ENCODE measurements at places on chromosomes 6 and 20.
A peak's percentile ranks its signal among the peaks of the same experiment; 100 is the strongest.

- DNase-seq, result no peak
These were observed 22.2 kb downstream of the AHI1 start for GRCh38 chr6:135475292-135475886.

DNA sequence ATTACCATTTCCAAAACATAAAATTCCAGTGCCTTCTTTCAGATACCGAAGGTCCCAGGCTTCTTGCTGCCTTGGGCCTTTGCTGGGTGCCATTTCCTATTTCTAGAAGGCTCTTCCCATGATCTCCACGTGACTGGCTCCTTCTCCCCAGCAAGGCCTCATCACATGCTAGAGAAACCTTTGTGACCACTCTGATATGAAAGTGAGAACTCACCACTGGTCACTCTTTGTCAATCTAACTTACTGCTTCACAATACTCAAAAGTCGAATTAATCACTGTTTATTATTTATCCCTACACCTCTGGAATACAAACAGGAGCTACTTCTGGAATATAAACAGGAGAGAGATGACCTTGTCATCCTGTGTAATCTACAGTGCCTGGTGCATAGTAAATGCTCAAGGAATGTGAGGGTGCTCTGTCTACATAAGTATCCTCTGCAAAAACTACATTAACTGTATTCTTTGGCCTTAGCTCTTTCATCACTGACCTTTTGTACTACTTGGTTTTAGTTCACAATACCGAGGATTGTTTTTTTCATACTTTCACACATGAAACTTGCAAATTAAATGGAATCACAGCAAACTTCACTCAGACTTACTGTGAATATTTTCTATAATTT is 1.6 kb downstream of the STX7 start:
- DNase-seq, result peak; percentile 75

DNA sequence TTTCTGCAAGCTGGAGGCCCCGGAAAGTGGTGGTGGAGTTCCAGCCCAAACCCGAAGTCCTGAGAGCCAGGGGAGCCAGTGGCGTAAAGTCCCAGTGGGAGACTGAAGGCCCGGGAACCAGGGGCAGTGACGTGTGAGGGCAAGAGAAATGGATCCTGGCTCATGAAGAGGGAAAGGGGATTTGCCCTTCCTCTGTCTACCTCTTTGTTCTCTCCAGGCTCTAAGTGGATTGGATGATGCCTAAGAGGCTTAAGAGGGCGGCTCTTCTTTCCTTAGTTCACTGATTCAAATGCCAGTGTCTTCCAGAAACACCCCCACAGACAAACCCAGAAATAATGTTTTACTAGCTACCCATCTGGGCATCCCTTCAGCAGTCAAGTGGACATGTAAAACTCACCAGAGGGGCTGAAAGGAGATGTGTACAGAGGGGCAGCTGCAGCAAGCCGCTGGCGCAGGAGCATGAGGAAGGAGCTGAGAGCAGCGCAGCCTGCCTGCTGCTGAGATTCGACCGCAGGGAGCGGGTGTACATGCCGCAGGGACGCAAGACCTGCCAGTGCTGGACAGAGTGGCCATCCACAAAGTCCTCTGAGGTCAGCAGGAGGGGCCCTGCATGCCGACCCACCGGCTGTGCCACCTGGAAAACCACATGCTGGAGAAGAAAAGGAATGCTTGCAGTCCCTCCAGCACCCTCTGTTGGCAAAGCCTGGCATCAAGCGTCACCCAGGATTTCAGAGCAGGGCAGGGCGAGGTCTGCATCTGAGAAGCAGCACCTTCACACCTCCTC is 29.5 kb downstream of the CDYL start:
- DNase-seq, result peak; percentile 58

DNA sequence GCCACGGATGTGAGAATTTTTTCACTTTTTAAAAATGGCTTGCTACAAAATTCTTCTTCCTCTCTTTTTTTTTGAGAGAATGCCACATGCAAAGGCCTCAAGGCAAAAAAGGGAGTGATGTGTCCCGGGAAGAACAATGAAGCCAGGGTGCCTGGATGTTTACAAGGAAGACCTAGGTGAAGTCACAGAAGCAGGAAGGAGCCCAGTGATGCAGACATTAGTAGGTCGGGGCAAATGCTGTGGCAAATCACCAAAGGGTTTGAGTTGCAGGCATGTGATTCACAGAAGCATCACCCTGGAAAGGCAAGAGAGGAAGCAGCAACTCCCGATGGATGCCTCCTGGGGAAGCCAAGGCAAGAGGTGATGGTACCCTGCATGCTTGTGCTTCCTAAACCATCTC is 46.8 kb downstream of the FARS2 start:
- no peak for DNase-seq

- no peak for DNase-seq
These were observed 50.8 kb downstream of the GRM4 start for GRCh38 chr6:34095136-34095505.

- peak; percentile 68 for DNase-seq
These were observed 36.4 kb downstream of the PSMG4 start for GRCh38 chr6:3294921-3295871.

- peak; percentile 80 for DNase-seq
These were observed 46.8 kb downstream of the CD24 start for GRCh38 chr6:106927531-106928398.

GRCh38 chr6:4941782-4942672 is 61.8 kb downstream of the RPP40 start:
- DNase-seq, result no peak

- DNase-seq, result no peak
These were observed 58.8 kb downstream of the SAMD5 start for GRCh38 chr6:147567141-147567805.

DNA sequence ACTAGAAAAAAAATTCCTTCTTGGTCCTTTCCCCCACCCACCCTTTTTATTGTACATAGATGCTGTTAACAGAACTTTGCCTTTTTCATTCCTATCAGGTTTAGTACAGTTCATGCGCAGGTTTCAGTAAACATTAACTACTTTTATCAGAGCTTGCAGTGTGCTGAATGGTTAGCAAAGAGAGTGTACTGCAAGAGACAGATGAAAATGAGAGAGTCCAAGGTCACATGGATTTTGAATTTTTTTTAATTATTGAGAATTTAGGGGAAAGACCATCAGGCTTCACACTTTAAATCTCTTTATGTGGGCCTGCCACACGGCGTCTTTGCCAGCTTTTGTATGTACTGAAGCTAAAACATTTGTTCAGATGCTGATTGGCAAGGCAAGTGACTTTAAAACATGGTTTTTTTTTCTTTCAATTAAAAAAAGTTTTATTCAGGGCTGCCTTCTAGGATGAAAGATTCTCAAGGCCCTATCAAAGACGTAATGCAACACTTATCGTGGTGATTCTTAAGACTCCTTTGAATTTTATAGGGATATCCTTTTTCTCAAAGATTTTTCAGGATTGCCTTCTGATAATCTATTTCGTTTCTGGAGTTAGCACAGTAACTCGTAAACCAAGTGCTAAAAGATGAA is 32.2 kb downstream of the RREB1 start:
- DNase-seq, result peak; percentile 88

- DNase-seq, result no peak
These were observed 217.1 kb upstream of the THEMIS start for GRCh38 chr6:128117916-128118315.
